Left ventricle myocardium inferior (tissue), 1 donor: ENCODE measurements at places on chromosomes 7 and 10.
A peak's percentile ranks its signal among the peaks of the same experiment; 100 is the strongest.

DNA sequence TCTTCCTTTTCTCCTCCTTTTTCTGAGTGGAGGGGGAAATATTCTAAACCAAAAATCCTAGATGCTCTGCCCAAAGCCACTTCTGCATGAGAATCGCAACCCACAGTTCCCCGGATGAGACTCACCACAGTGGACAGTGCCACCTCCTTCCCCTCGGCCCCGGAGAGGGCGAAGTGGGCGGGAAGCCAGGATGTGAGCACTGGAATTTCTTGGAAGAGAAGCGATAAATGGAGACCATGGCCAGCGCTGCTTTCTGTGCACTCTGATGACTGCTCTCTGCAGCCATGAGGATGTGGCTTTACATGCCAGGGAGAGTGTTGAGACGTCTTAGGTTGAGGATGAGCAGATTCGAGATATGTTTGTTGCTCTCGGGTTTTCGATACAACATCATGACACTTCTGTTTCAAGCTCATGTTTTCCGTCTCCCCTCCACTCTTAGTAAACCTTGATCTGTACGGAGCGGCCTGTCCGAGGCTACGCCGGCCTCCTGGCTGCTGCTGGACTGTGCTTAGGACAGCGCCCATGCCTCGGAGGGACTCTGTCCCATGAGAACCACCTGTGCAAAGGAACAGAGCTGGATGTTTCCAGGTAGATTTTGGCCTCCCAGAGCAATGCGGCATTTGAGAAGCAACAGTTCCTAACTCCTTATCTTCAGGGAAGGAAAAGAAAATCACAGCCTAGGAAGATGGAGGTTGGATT is 414.6 kb upstream of the FOXK1 start:
- DNase-seq = no peak

DNA sequence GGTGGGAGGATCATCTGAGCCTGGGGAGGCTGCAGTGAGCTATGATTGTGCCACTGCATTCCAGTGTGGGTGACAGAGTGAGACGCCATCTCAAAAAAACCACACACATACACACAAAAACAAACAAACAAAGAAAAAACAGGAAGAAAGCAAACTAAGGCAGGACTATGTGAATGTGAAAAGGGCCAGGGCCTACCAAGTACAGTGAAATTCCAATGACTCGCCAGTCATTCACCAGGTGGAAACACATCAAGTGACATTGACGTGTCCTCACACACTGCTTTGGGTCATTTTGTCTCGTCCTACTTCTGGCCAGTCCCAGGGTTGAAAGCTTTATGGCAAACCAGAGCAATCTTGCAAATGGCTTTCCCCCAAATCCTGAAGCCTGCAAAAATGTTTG is 79.9 kb downstream of the HIP1 start:
- DNase-seq = no peak

DNA sequence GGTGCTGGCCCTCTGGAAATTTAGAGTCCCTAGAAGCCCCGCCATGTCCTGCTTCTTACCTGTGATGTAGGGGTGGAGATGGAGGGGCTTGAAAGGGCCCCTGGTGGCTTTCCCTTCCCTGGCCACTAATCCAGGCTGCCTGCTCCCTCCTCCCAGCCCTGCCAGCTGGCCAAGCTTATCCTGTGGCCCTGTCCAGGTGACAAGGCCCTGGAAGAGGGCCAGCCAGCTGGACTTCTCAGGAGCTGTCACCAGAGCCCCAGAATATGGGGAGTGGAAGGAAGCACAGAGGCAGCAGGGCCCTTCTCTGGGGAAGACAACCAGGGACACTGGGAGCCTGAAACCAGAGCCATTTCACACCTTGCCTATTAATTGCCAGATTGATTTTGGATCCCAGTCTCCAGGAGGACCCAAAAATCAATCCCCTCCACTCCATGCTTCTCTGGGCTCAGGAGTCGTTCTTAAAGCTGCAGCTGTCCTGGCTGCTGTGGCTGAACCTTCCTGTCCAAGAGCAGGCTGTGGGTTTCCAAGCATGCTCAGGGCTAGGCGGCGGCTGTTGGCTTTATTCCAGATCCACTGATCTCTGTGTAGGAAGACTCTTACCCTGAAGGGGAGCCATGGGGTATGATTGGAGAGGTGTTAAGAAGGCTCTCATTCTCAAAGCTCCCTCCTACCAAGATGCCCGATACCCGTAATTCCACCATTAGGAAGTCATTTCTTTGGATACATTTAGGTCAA is 52.6 kb upstream of the PCBD1 start:
- peak; percentile 57 for DNase-seq

- no peak for DNase-seq
Measured at GRCh38 chr10:123398180-123398591, 244.0 kb downstream of the BUB3 start.

GRCh38 chr7:22051886-22052673 is 106.4 kb upstream of the CDCA7L start:
- DNase-seq = no peak

- no peak for DNase-seq
Measured at GRCh38 chr10:79941585-79942210, 7.2 kb downstream of the SFTPD start.

GRCh38 chr10:1420661-1421362 is 316.5 kb downstream of the ADARB2 start:
- no peak for DNase-seq

GRCh38 chr10:48199580-48200377 is 74.7 kb downstream of the FRMPD2 start:
- DNase-seq = no peak

GRCh38 chr7:117478836-117479224 is 995 bp upstream of the CFTR start:
- DNase-seq = no peak

DNA sequence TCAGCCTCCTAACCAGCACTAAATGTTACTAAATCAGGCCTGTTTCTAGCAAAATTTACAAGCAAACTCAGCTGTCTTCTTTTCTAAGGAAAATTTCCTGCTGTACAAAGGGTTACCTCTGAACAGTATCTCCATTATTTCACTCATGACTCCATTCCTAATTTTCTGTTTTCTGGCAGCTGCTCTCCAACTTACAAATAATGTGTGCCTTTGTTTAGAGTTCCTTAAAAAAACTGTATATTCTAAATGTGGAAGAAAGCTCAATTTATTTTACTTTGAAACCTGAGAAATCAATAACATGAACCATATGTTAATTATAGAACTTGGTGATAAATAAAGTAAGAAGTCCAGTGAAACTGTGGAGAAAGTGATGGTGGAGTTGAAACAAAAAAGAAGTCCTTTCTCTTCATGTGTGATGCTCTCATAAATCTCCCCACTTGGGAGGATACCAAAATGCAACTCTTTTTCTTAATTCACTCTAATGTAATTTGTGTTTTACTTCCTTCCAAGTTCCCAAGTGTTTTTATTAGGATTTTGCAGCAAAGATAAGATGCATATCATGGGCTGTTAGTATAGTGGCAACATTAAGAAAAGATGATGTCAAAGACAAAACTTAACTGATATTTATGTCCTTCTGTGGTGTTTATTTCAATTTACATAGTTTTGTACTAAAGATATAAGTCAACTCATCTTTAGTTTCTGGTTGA is 74.8 kb downstream of the CDK6 start:
- DNase-seq = no peak

GRCh38 chr7:20509892-20510572 is 105.4 kb upstream of the ABCB5 start:
- DNase-seq = no peak

DNA sequence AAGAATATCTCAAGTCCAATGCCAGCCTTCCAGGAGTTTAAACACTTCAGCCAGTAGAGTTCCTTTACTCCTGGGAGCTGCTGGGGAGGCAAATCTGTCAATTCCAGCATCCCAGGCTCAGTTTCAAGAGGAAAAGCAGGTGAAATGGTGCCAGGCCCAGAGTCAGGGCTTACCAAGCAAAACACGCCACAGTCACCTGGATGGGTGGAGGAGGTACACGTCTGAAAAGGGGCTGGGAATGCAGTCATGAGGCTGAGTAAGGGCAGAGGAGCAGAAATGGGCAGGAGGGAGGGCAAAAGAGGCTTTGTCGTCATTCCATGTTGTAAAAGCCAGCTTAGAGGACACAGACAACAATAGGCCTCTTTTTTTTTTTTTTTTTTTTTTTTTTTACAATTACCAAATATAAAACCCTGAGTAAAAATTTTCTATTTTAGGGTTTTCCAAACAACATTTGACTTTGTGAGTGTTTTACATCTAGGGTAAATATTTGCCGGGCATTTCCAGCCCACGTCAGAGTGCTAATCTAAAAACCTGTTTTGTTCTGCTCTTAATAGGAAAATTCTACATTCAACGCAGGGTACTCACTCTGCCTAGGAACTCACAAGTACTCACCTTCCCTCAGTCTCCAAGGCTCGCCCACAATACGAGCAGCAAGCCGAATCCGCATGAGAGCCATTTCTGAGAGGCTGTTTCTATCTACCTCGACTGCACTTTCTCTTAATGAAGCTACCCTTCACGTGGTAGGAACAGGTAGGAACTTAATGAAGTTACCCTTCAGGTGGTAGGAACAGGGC is 21.2 kb downstream of the GFRA1 start:
- DNase-seq = no peak

- no peak for DNase-seq
Measured at GRCh38 chr10:126854726-126855495, 50.3 kb upstream of the DOCK1 start.

DNA sequence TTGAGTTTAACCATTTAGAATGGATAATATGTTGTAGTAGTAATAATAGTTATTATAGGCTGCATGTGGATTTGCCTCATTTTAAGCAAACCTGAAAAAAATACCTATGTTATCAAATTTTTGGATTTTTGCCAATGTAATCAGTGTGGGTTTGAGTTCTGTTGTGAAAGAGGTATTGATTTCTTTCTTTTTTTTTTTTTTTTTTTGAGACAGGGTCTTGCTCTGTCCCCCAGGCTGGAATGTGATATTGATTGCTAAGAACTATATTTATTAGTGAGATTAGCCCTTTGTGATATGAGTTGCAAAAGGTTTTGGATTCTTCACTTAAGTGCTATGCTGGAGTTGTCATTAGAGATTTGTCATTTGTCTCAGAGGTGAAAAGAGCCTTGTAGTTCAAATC is 124.4 kb downstream of the ST7 start:
- no peak for DNase-seq

DNA sequence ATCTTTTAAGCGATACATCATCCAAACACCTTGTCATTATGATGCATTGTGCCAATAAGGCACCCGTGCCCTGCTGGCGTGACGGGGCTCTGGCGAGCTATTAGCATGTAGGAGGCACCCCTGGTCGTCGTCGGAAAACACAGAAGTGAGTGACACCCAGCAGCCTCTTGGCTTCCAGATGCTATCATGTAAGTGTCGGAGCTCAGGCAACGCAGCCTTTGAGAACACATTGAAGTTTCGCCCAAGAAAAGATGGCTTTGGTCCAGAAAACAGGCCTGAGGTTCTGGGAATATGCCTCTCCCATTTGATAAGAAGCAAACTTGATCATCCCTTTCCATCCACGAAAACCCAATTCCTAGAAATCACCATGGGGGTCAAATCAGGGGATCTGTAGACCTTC is 555.3 kb downstream of the GALNT17 start:
- DNase-seq = no peak

DNA sequence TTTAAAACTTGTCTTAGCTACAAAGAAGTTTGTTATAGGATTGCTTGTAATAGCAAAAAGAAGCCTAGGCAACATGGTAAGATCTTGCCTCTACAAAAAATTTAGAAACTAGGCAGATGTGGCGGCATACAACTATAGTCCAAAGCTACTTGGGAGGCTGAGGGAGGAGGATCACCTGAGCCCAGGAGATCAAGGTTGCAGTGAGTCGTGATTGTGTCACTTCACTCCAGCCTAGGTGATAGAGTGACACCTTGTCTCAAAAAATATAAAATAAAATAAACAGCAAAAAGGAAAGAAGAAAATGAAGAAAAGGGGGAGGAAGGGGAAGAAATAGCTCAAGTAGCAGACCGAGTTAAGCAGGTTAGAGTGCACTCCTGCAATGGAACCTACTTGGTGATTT is 47.0 kb upstream of the MPP7 start:
- no peak for DNase-seq

DNA sequence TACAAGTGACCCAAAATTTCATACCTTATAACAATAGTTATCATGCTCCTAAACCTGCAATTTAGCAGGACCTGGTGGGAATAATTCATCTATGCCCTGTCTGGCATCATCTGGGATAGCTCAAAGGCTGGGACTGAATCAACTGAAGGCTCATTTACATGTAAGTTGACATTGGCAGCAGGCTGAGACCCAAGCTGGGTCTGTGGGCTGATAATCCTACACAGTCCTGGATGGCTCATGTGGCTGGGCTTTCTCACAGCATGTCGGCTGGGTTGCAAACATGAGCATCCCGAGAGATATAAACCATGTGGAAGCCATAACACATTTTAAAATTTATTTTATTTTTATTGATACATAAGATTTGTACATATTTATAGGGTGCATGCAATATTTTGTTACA is 19.5 kb upstream of the ABCB5 start:
- DNase-seq = no peak

DNA sequence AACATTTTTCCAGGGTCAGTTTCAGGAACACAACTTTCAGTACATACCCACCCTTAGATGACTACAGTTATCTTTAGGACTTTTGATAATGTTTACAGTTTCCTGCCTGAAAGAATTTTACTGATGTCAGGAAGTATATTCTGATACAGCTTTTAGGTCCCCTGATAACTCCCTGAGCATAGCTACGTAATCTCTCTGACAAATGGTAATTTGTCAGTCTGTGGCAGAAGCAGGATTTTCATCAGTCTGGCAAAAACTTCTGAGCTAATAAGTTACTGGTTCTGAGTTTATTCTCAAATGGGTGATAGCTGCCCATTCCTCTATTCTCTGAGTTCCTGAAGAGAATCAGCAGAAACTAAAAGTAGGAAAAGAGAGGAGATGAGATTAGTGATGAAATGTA is 270.1 kb upstream of the MTPN start:
- DNase-seq = no peak

- DNase-seq = no peak
Measured at GRCh38 chr10:33006342-33006887, 48.4 kb upstream of the ITGB1 start.
